ENCODE measurements at places on chromosomes 16 and 17.

- no peak for DNase-seq
These were observed 128.7 kb downstream of the C16orf78 start for GRCh38 chr16:49502136-49502881.

DNA sequence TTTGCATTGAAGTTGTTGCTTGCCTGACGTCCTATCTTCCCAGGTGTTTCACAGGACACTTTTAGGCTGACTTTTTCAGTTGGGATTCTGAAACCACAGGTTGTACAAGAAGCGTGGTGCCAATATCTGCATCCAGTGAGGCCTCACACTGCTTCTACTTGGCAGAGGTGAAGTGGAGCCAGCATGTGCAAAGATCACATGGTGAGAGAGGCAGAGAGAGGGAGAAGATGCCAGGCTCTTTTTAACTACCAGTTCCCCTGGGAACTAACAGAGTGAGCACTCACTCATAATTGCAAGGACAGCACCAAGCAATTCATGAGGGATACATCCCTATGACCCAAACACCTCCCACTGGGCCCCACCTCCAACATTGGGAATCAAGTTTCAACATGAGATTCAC, 5.8 kb upstream of the ABCA6 start:
- DNase-seq: no peak

DNA sequence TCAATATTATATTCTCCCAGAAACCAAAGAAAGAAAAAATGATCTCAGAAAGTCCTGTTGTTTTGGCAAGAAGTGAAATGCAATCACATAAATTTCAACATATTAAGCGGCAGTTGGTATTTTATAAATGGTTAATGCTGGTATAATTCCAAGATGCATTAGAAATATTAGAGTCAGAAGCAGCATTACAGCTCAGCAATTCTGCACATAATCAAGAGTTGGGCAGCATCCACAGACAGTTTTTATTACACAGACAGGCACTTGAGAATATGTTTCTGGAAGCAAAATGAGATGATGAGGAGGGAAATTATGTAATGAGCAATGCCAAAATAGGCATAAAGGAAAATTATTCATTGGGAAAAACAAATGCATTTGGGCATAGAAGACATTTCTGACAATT, 148.1 kb downstream of the KCNJ2 start:
- DNase-seq: no peak

DNA sequence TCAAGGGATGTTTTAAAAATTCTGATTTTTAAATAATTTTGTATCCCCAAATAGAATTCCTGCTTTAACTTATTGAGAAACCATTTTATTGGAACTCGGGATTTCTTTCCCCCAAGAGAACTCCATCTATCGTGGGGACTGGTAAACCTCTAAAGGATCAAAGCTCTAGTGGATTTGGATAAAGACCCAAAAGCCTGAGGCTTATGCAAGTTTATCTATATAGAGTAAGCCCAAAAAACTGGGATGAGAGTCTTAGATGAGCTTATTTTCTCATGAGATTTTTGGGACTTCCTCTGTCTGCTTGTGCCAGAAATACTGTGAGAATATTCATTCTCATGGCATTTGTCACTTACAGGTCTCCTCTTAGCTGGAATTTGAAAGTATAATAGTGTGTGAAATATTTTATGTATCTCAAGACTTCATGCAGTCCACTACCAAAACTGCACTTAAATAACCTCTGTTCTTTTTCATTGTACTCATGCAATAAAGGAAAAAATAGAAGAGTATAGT, 333.1 kb downstream of the BCAS3 start:
- DNase-seq: no peak

- DNase-seq: no peak
These were observed 120.2 kb upstream of the CACNG3 start for GRCh38 chr16:24135624-24136565.

Measured in NCI-H2227 treated with DMSO at 0.1 percent for 48 hours (cell line).